Stimulated activated CD8-positive, alpha-beta memory T cell treated with anti-CD3 and anti-CD28 coated beads, Interleukin-4, amount 100 ng/mL, for 1 hour (primary cell): ENCODE measurements at places on chromosomes 6 and 20.

- no peak for DNase-seq
These were observed 101.2 kb downstream of the PXDC1 start for GRCh38 chr6:3650076-3650958.

DNA sequence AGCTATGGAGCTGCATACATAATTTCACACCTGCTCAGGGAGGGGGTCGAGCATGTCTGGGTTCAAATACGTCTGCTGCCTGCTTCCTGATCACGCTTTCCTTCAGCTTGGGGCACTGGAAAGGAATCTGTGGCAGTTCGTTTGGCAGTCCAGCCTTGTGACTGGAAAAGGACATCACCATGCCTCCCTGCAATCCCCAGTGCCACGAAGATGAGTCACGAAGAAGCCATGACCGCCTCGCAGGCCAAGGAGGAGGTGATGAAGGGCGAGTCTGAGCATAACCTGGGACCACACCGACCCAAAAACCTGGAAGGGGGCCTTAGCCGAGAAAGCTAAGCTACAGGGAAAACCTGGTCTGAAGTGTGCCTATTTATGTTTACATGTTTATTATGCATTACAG is 13.1 kb downstream of the JAG1 start:
- DNase-seq, result no peak

DNA sequence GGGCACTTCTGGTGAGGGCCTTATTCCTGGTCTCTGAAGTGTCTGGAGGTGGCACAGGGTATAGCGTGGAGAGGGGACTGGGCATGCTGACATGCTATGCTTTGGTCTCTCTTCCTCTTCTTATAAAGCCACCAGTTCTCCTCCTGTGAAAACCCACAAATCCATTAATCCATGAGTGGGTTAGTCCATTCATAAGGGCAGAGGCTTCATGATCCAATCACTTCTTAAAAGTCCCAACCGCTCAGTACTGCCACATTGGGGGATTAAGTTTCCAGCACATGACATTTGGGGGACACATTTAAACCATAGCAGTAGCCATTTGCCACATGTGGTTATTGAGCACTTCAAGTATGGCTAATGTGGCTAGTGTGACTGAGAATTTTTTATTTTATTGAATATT is 3.8 kb upstream of the TRIB3 start:
- no peak for DNase-seq

GRCh38 chr6:31681135-31681671 is 336 bp upstream of the LY6G5C start:
- no peak for DNase-seq

DNA sequence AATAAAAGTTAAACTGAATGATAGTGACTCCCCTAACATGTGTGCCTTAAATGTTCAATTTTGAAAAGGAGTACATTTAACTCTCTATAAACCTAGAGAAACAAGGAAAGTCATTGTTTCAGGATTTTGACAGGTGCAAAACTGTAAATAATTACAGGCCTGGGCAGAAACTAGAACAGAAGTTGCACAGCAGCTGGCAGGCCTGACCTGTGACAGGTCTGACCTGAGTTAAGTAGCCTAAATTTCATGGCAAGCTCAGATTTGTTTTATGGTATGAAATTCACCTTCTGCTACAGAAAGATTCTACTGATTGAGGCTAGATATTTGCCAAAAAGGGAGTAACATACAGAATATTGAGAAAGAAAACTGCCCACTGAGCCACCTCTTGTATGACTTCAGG is 166.1 kb downstream of the CDKAL1 start:
- no peak for DNase-seq

GRCh38 chr6:17962436-17963031 is 24.9 kb downstream of the KIF13A start:
- DNase-seq, result no peak

- DNase-seq, result no peak
These were observed 256.7 kb downstream of the ATXN1 start for GRCh38 chr6:16504609-16505008.
